ENCODE measurements at places on chromosomes 12 and 14.

- no peaks in the 10 kb centered on the region for H3K4me1 ChIP-seq
- no peaks in the 10 kb centered on the region for H3K27me3 ChIP-seq
- no peak overlapping the region for H3K4me3 ChIP-seq
- H3K27ac ChIP-seq = no peak overlapping the region
Measured at GRCh38 chr14:77790566-77791224, 9.2 kb upstream of the ADCK1 start.

DNA sequence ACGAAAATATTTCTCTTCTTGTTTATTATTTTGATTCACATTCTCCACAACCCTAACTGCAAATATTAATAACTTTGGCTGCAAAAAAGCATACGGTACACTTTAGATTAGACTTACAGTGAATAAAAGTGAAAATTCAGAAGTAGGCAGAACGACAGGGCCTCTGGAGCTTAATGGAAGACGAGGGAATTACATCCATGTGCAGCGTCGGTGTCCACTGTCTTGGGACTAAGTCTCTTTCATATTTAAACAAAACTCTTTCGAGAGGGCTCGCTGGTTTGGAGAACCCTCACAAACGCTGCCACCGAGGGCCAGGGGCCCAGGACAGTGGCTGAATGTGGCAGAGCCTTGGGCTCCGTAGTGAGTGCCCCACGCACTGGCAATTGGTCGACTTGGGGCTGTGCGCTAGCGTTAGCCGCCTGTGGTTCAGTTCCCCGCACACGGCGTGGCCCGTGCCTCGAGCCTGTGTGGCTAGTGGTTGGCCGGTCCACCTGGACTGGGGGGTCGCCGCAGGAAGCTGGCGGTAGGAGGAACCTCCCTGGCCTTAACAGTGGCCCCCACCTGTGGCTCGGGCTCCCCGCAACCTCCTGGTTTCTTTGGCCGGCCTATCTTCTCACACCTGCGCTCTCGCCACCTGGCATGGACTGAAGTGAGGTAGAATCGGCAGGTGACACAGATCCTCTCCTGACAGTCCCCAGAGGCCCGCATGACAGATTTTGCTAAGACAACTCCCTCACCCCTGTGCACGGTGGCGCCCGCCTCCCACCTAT, 739 bp upstream of the PAX9 start:
- H3K36me3 ChIP-seq = peaks cover 15% of the 10 kb centered on the region
- no peaks in the 10 kb centered on the region for H3K4me1 ChIP-seq
- no peak for DNase-seq
- peak overlapping the region; percentile 51 for H3K4me3 ChIP-seq

- no peaks in the 10 kb centered on the region for H3K4me1 ChIP-seq
- no peaks in the 10 kb centered on the region for H3K36me3 ChIP-seq
- DNase-seq = no peak
- no peak overlapping the region for H3K4me3 ChIP-seq
- no peaks in the 10 kb centered on the region for H3K27me3 ChIP-seq
Measured at GRCh38 chr14:62768753-62769152, 276.5 kb downstream of the KCNH5 start.

DNA sequence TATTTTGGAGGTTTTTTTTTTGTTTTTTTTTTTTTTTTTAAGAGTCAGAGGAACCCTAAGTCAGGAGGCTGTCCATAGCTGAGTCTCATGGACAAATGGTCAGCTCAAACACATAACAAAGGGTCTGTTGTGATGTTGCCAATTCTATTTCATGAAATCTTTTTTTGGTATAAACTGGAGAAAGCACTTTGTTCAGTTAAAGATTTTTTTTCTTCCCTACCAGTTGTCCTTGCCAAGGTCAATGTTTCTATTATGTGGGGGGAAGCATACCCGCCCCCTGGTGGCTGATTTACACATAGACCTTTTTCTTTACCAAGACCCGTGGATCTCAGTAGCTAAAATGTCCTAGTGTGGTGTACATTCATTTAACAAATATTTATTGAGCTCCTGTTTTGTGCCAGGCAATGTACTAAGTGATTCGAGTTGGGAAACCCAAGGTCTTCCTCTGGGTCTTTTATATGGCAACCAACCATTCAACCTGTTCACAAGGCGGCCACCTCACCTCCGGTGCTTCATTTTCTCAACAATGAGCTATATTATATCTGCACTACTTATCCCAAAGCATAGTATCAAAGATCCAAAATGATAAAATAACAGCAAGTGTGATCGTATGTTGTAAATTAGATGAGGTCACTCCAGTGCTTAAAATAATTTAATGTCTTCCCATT, 214.5 kb downstream of the PAH start:
- H3K27me3 ChIP-seq = peaks cover 2% of the 10 kb centered on the region
- H3K4me3 ChIP-seq = no peak overlapping the region
- no peaks in the 10 kb centered on the region for H3K36me3 ChIP-seq
- no peak overlapping the region for H3K27ac ChIP-seq

DNA sequence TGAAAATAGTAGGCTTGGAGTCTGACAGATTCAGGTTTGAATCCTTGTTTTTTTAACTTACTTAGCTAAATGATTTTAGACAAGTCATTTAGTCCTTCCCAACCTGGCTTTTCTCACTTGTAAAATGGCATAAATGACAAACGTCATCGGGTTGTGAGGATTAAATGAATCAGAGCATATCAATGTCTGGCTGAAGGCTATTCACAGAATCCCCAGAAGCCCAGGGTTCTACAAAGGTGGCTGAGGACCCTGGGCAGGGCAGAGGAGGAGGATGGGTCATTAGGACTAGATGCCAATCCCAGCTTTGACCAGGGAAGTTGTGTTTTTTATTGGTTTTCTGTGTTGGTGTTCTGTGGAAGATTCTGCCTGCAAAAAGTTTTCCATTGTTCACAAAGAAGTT, 7.6 kb upstream of the PTPRB start:
- H3K4me1 ChIP-seq = peaks cover 46% of the 10 kb centered on the region
- DNase-seq = no peak
- no peaks in the 10 kb centered on the region for H3K27me3 ChIP-seq
- H3K27ac ChIP-seq = peak overlapping the region; percentile 98

All from RWPE2 (cell line).